Left ventricle myocardium superior (tissue), 1 donor: ENCODE measurements at places on chromosomes 6 and 20.

- no peak for DNase-seq
These were observed 77.4 kb upstream of the TMEM170B start for GRCh38 chr6:11460001-11460668.

DNA sequence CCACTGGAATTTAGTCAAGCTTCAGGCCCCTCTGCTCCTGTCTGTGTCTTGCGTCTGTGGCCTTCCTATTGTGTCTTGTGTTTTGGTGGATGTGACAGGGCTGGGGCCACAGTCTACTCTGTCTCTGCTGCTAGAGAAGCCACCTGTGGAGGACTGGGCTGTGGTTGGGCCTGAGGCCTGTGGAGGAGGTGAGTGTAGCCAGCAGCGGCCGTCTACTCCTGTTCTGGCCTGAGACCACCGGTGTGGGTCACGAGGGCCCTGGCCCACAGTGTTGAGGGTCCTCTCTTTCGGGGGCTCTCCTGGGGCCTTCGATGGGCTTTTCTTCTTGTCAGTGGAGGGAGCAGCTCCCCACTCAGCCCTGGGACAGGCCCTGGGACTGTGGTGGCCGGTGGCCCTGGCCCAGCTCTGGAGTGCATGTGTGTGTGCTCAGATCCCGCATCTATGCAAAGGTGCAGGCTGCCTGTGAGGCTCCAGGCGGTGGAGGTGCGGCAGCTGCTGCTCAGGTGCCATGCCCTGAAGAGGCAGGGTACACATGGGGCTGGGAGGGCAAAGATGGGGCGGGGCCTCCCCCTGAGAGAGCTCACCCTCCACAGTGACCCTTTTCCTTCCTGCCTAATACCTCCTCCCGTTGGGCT, 20.8 kb downstream of the SDCBP2 start:
- no peak for DNase-seq

GRCh38 chr6:147693181-147693580, 184.7 kb downstream of the SAMD5 start:
- DNase-seq, result no peak

DNA sequence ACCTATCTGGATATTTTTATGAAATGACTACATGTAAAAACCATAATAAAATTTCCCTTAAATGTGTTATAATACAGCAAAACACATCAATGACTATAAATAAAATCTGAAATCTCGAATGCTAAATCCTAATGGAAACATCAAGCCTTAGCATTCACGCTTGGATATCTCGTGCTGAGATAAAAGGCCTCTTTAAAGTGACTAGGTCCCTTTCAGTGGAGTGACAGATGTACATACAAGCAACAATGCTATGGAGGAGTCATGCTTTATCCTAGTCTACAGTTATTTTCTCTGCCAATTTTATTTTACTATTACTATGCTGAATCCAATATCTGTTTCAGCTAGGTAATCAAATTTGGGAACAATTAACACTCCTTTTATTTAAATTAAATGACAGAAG, 72.4 kb downstream of the MAP3K7 start:
- no peak for DNase-seq

DNA sequence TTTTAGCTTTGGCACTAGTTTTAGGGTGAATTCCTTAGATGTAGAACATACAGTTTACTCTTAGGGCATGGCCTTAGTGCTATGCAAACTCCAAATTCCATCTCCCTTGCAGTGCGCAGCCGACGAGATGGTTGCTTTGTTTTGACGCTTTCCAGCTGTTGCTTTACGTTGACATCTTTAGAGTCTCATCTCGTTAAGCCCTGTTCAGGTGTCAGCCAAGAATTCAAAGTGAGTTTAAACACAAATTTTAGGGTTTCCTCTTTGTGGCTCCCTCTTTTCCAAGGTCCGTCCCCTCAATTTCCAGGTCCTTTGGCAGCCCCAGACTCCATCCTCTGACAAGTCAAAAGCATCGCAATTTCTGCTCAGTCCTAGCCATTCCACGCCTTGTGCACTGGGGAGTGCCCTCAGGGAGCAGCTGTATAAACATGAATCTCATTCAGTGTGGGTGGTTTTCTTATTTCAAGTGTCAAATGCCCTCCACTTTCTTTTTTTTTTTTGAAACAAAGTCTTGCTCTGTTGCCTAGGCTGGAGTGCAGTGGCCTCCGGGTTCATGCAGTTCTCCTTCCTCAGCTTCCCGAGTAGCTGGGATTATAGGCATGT, 14.1 kb upstream of the MAK start:
- no peak for DNase-seq

DNA sequence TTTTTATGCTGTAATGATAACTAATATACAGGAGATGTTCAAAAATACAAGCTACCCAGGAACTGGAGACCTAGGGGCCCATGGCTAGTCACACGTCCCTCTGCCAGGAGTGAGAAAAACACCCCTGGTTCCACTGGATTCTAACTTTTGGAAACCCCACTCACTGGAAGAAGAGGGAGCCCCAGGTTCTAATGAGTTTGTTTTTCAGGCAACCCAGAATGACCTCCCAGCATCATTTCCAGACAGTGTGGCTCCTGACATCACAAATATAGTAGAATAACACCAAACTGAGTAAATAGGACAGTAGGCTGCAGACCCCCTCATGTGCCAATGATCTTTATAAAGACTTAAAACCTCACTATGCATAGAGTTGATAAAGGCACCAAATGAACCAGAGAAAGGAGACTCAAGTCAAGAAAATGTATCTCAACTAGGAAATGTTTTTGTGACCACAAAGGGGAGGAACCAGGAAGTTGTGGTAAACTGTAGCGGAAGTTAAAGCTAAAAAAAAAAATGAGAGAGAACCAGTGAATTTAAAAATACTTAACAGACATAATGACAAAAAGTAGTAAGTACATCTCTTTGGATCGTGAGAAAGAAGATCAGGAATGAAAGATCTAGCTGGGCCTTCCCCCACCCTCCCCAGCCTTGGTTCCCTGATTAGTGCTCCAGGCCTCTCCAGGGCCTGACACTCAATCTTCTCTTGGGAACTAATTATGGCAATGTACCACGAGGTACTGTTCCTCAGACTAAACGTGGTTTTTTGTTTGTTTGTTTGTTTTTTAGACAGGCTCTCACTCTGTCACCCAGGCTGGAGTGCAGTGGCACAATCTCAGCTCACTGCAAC, 19.8 kb downstream of the HLA-E start:
- no peak for DNase-seq

- DNase-seq, result no peak
These were observed 18.5 kb upstream of the DCBLD1 start for GRCh38 chr6:117463762-117464665.

DNA sequence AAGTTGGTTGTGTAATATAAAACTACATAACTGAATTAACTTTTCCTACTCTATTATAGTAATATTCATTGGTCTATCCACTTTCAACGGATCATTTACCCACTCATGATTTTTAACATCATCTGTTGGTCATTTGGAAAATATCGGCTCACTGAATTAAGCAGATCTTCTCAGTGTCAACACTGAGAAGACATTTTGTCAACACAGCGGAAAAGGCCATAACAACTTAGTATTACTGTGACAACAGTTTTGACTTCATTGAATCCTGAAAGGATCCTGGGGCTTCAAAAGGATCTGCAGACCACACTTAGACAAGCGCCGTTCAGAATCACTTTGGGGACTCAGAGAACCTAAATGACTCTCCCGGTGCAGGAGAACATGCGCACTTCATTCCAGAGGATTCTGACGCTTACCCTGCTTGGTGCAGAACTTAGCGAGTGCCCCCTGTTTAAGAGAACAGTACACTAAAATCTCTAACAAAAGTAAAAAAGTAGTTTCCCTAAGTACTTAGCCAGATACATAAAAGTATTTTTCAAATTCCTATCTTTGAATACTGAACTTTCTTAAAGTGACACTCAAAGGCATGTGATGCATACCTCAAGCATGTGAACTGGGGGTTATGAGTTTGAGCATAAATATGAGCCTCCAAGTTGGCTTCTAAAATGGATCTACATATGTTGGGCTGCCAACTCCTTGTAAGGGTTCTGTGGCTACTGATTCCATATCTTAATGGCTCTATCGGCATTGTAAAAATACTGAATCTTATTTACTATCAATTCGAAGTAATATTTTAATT, 4.0 kb downstream of the ZBTB2 start:
- DNase-seq, result no peak

GRCh38 chr6:16989382-16989781, 112.5 kb upstream of the STMND1 start:
- no peak for DNase-seq

DNA sequence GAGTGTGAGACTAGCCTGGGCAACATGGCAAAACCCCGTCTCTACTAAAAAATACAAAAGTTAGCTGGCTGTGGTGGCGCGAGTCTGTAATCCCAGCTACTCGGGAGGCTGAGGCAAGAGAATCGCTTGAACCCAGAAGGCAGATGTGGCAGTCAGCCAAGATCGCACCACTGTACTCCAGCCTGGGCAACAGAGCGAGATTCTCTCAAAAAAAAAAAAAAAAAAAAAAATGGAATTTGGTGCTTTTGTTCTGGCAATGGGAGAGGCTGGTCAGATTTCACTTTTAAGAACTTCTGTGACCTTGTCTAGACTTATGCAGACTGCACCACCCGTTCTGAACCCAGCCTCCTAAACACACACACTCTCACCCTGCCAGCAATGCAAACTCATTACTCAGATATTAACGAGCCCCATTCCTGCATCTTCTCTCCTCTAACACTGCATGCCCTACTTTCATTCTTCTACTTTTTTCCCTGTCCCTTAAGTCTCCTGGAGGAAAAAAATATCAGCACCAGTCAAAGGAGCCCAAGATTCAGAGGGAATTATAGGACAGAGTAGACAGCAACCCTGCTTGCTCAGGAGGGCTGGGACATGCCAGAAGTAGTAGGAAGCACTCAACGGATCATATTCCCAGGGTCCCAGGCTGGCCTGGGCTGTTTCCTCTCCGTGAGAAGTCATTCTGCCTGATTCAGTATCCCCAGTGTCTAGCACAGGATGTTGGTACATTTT, 4.4 kb downstream of the MOCS1 start:
- no peak for DNase-seq

DNA sequence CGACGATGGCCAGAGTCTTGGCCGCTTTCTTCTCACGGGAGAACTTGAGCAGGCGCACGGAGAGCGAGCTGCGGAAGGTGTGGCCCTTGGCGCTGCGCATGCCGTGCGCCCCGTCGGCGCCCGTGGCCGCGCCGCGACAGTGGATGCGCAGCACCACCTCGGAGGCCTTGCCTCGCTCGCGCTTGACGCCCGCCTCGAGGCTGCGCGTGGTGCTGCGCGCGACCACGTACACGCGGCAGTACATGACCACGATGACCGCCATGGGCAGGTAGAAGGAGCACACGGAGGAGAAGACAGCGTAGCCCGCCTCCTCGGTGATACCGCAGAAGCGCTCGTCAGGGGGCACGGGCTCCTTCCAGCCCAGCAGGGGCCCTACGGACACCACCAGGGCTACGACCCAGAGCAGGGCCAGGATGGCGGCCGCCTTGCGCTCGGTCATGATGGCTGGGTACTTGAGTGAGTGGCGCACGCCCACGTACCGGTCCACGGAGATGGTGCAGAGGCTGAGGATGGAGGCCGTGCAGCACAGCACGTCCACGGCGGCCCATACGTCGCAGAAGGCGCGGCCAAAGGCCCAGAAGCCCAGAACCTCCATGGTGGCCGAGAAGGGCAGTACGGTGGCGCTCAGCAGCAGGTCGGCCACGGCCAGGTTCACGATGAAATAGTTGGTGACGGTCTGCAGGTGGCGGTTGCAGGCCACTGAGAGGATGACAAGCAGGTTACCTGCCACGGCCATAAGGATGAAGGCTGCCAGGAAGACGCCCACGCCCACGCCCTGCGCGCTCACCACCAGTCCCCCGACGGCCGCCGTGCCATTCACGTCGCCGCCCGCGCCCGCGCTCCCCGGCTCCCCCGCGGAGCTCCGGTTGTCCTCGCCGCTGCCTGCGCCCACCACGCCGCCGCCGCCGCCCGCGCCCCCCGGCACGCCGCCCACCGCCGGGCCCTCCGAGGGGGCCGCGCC, 232.8 kb upstream of the RNF24 start:
- no peak for DNase-seq
